ENCODE measurements at places on chromosomes 2 and 18.
A peak's percentile ranks its signal among the peaks of the same experiment; 100 is the strongest.

GRCh38 chr2:98664323-98664722 lies 55.9 kb downstream of the UNC50 start:
- DNase-seq, result peak; percentile 13

DNA sequence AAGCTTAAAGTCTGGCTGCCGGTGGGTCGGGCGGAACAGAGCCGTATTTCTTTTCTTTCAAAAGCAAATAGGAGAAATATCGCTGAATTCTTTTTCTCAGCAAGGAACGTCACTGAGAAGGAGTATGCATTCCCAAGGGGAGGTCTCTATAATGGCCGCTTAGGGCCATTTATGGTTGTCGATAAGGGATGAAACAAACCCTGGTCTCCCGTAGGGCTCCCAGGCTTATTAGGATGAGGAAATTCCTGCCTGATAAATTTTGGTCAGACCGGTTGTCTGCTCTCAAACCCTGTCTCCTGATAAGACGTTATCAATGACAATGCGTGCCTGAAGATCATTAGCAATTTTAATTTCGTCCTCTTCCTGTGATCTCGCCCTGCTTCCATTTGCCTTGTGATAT lies 227.7 kb upstream of the ZEB2 start:
- DNase-seq, result no peak

DNA sequence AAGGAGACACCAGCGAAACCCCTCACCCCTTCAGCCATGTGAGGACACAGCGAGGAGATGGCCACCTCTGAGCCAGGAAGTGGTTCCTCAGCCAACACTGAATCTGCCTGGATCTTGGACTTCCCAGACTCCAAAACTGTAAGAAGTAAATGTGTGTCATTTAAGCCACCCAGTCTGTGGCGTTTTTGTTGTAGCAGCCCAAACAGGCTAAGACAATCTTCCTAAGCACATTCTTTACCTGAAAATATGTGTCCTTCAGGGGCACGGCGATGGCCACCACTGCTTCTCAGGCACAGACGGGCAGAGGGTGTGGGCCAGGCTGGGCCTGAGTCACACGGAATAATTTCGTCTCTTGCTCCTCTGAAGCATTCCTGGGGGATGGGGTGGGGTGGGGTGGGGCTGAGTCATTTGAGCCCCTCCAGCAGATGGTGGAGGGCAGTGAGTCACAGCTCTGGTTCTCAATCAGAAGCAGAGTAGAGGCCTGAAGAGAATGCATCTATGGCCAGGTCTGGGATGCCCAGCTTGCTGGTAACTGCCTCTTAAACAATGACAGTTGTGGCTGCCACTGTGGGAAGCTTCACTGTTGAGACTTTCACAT lies 142.4 kb downstream of the CAPN13 start:
- DNase-seq, result peak; percentile 76

GRCh38 chr2:73859721-73860586 lies 31.2 kb downstream of the STAMBP start:
- peak; percentile 37 for DNase-seq

- DNase-seq, result no peak
Measured at GRCh38 chr2:43227830-43228281, 1.4 kb upstream of the ZFP36L2 start.

GRCh38 chr2:84878459-84878858 lies 2.4 kb downstream of the TRABD2A start:
- no peak for DNase-seq

DNA sequence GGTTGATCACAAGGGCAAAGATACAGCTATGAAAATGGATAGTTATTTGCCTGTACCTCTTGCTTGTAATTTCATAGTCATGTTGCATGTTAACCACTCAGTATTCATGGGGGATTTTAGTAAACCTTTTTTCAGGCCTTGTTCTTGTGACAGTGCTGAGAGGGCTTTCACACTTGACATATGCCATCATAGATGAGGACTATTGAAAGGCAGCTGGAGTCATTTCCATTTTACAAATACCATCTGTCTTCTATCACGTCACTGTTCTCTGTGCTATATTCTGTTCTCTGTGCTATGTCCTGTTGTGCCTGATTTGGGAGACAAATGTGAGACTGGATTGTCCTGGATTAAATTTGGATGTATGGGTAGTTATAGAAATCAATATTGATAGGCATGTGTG lies 131.7 kb downstream of the LYPD6B start:
- no peak for DNase-seq

DNA sequence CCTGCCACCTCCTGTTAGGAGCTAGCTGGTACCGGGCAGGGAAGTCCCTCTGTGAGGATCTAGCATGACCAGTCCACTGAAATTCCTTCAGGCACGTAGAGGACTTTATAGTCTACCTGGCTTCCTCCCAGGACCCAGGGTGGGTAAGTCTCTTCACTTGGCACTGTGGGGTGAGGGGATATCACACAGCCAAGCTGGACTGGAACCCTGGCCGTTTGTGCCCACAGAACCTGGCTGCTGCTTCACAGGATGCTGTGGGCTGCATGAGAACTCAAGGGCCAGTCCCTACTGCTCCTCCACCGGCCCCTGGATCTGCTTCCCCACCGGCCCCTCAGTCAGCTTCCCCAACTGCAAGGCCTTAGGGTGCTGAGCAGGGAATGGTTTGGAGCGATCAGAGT lies 35.8 kb downstream of the HS1BP3 start:
- DNase-seq, result no peak

All from HCT116 (cell line).